CD4-positive, alpha-beta T cell treated with Interleukin-17A for 1 hour (primary cell): ENCODE measurements at places on chromosomes 3 and 15.

DNA sequence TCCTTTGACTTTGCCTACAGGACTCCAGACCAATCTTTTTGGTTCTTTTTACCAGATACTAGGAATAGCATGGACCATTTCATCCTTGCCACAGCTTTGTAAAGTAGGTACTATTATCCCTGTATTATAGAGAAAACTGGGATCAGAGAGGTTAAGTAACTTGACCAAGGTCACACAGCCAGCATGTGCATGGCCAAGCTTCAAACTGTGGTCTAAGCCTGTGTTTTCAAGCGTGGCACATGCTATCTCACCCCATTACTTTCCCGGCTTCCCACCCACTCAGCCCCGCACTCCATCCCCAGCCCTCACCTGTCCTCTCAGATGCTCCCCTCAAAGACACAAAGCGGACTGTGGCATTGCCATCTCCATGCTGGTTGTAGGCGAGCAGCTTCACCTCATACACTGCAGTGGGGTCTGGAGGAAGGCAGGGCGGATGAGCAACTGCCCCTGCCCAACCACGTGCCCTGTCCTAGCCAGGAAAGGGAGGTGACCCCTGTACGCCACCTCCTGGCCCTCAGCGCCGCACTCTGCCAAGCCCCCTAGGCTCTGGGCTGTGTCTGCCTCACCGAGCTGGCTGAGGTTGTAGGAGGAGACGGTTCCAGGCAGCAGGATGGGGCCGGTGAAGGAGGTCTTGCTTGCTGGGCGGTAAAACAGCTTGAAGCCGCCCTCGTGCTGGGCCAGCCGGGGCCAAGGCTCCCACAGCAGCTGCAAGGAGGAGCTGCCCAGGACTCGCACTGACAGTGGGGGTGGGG lies 25.7 kb downstream of the RNU5B-1 start:
- no peak for DNase-seq

DNA sequence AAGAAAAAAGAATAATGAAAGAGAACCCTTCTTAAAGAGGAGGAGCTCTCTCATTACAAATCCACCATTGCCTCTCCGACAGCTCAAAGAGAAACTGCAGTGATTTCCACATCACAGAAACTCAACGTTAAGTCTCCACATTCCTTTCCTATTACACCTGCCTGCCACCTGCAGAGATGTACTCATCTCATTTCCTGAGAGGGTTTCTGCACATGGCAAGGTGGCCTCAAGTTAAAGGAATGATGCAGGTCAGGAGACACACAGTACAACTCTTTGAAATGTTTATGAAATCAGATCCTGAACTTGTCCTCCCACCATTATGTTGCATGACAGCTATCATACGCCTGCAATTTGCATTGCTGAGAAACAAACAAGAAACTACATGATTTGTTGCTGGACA lies 458.4 kb upstream of the ADAMTS9 start:
- no peak for DNase-seq

GRCh38 chr15:90907051-90907660 lies 4.1 kb downstream of the MAN2A2 start:
- no peak for DNase-seq

DNA sequence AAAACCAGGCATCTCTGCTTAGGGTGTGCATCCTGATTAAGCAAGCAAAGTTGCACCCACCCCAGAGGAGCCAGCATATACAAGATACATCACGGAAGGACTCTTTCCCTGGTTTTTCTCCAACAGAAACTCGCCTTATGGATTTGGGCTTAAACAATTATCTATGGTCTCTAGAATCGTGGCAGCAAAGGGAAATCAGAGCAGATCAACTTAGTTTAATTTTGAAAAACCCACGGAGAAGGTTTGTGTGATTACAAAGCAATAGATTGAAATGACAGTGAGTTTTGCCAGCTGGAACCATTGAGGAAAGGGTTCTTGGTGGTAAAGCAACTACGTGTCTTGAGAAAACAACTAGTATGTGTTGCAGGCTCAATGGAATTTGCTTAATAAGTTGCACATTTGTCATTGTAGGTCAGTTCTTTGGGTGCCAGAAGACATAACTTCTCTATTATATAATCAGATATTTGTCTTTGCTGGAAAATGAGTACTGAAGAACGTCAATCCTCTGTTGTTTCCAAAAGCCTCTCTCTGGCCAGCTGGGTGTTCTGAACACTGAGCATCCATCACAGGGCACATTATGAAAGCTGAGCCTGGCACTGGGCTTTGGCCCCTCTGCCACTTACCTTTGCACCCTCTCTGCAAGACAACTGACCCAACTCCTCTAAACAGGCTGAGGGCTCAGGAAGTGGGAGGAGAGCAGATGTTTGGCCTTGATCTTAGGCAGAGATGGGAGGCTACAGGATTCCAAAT lies 75.7 kb upstream of the FBN1 start:
- DNase-seq: no peak

GRCh38 chr15:70063261-70063925 lies 34.3 kb downstream of the TLE3 start:
- DNase-seq: no peak

GRCh38 chr3:73669260-73669659 lies 44.5 kb upstream of the PDZRN3 start:
- no peak for DNase-seq

GRCh38 chr15:98941595-98942255 lies 65.9 kb downstream of the PGPEP1L start:
- no peak for DNase-seq

GRCh38 chr15:94225616-94226015 lies 5.7 kb upstream of the MCTP2 start:
- no peak for DNase-seq

DNA sequence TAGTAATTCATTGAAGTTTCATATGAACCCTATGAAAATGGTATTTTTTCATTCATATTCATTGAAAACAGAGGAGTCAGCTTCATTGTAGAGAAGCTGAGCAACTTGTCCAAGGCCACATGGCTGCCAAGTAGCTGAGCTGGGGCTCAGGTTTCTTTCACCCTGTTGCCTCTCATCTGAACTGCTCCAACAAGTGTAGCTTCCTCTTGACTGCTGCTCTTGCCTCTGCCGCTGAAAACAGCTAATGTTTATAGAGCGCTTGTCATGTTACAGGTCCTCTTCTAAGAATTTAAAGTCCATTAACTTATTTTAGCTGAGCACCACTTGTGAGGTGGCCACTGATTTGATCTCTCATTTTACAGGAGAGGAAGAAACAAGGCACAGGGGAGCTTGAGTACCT lies 81.1 kb downstream of the PDCD6IP start:
- no peak for DNase-seq

DNA sequence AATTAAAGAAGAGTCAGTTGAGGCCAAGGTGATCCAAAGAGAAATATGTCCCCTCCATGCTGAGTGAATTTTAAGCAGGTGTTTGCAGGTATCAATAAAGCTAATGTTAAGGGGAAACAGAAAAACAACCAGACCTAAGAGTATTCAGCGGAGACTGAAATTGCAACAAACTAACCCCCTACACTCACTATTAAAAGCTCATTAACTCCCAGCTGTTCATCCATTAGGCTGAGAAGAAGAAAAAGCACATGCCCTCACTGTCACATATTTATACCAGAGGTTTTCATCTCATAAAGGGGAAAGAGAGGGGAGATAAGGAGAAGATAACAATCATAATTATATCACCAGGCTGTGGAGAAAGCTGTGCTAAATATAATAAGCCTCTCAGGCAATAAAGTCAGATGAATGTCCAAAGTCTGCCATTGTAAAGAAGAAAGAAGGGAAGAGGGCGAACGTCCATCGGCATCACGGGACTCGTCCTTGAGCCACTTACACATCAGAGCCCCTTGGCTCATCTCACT lies 145.2 kb downstream of the TAFA4 start:
- DNase-seq: no peak

DNA sequence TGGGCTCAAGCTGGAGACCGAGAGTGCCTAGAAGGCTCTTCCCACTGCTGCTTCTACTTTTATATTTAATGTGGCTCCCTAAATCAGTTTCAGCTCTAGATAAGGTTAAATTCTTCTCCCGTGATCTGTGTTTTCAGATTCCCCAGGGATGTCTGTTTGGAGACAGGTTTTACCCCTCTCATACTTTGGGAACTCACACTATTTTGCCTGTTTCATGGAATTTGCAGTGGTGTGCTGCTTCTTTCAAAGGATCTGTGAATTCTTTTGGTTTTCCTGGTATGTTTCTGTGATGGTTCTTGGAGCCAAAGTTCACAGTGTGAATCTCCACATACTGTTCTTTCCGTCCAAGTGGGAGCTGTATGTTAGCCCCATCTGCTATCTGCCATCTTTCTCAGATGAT lies 238.3 kb upstream of the SLITRK3 start:
- DNase-seq: no peak
